SJCRH30 (cell line): ENCODE measurements at places on chromosomes 2 and 18. TPM values are rescaled to one million over a fixed set of nuclear protein-coding genes. Genes with fewer than 3 reads are reported as not detected.

The SLC9A4 gene
- total RNA-seq, result 0.04 TPM in 1 of 2 replicates, not detected in the other

The ASPRV1 gene
- 0.51 and 0.95 TPM in 2 replicates for total RNA-seq

The VAMP8 gene
- total RNA-seq, result 51.3 and 54.7 TPM in 2 replicates

The CIB4 gene
- total RNA-seq, result not detected in 2 replicates

The TRIP12 gene
- total RNA-seq, result 156 and 167 TPM in 2 replicates

- no peak overlapping the region for H3K4me3 ChIP-seq
- peak; percentile 26 for DNase-seq
- no peak overlapping the region for H3K27ac ChIP-seq
- H3K27me3 ChIP-seq, result no peaks in the 10 kb centered on the region
- H3K4me1 ChIP-seq, result no peaks in the 10 kb centered on the region
Observed at GRCh38 chr18:41378598-41378997, 576.4 kb upstream of the PIK3C3 start.

- no peak for DNase-seq
- H3K36me3 ChIP-seq, result no peaks in the 10 kb centered on the region
- no peak overlapping the region for H3K27ac ChIP-seq
- H3K27me3 ChIP-seq, result no peaks in the 10 kb centered on the region; the same call in 1 of the 2 replicates
- peaks cover 9% of the 10 kb centered on the region for H3K4me1 ChIP-seq
Observed at GRCh38 chr2:85971366-85971765, 82.6 kb upstream of the ST3GAL5 start.

DNA sequence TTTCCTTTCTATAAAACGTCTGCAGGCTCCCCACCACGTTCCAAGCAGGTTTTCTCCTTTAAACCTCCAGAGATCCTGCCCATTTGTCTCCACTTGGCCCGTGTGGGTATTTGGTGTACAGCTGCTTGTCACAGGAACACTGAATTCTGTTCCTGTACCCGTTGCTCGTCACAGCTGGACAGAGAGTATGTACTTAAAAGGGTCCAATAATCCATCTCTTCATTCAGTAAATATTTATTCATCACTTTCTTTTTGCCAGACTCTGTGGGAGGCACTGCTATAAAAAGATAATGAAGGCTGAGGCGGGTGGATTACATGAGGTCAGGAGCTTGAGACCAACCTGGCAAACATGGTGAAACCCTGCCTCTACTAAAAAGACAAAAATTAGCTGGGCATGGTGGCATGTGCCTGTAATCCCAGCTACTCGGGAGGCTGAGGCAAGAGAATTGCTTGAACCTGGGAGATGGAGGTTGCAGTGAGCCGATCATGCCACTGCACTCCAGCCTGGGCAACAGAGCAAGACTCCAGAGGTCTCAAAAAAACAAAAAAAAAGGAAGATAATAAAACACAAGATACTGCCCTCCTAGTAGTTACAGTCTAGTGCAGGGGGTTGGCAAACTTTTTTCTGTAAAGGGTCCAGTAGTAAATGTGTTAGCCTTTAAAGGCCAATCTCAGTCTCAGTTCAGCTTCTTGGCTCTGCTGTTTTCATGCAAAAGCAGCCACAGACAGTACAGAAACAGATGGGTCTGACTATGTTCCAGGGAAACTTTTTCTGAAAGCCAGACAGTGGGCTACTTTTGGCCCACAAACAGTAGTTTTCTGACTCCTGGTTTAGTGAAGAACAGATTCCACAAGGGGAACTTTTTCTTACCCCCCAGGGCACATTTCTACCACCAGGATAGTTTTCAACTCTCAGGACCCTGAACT lies 309.9 kb upstream of the RAB12 start:
- no peaks in the 10 kb centered on the region for H3K27me3 ChIP-seq
- no peak overlapping the region for H3K27ac ChIP-seq
- H3K4me1 ChIP-seq, result no peaks in the 10 kb centered on the region
- no peaks in the 10 kb centered on the region for H3K36me3 ChIP-seq
- no peak overlapping the region for H3K4me3 ChIP-seq

DNA sequence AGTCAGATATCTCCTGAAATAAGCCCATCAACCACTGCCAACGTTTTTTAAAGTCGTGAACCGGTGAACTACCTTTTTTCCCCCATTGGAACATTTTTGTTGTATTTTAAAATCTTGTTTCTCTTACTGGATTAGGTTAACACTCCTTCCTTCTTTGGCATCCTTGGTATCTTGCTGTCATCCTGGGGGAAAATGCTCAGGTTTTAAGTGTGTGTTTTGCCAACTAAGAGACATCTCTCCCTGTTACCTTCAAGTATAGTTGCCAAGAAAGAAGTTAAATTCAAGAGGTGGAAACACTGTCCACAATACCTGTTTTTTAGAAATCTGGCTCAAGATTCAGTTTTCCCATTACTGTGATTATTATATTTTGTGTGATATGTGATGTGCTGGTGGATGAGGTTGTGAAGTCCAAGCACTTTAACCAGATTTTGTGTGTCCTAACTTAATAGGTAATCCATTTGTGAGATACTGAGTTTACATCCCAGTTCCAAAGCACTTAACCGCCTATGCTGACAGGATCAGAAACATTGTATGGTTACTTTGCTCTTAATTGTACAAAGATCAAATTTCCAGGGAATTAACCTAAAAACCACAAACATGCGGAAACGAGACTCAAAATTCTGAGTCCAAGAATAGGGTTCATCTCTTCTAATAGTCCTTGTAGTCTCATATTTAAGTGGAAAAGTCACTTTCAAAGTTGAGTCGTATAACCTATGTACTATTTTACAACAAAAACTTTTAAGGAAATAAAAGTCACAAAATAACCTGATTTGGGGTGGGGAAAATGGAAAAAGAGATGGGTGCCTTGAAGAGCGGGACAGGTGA lies 1.3 kb upstream of the SP3 start:
- no peak for DNase-seq
- peaks cover 9% of the 10 kb centered on the region for H3K36me3 ChIP-seq
- peak overlapping the region; percentile 94 for H3K27ac ChIP-seq
- peaks cover 7% of the 10 kb centered on the region for H3K4me1 ChIP-seq
- peak overlapping the region; percentile 90 for H3K4me3 ChIP-seq
- H3K27me3 ChIP-seq, result no peaks in the 10 kb centered on the region

GRCh38 chr18:45722899-45723298 lies 1.1 kb upstream of the SLC14A1 start:
- DNase-seq, result peak; percentile 68
- no peak overlapping the region for H3K27ac ChIP-seq
- no peaks in the 10 kb centered on the region for H3K4me1 ChIP-seq
- no peaks in the 10 kb centered on the region for H3K27me3 ChIP-seq
- no peak overlapping the region for H3K4me3 ChIP-seq

GRCh38 chr2:149155196-149155969 lies 116.9 kb downstream of the LYPD6B start:
- H3K27ac ChIP-seq, result no peak overlapping the region
- no peak overlapping the region for H3K4me3 ChIP-seq
- no peak for DNase-seq
- H3K36me3 ChIP-seq, result no peaks in the 10 kb centered on the region
- no peaks in the 10 kb centered on the region for H3K4me1 ChIP-seq

GRCh38 chr2:88735853-88736252 lies 44.4 kb downstream of the RPIA start:
- no peak for DNase-seq
- H3K27ac ChIP-seq, result no peak overlapping the region
- H3K27me3 ChIP-seq, result no peaks in the 10 kb centered on the region
- no peak overlapping the region for H3K4me3 ChIP-seq
- peaks cover 9% of the 10 kb centered on the region for H3K36me3 ChIP-seq

GRCh38 chr18:56889621-56890020 lies 238.5 kb downstream of the WDR7 start:
- H3K36me3 ChIP-seq, result no peaks in the 10 kb centered on the region
- H3K27ac ChIP-seq, result no peak overlapping the region
- no peaks in the 10 kb centered on the region for H3K27me3 ChIP-seq
- H3K4me3 ChIP-seq, result no peak overlapping the region

DNA sequence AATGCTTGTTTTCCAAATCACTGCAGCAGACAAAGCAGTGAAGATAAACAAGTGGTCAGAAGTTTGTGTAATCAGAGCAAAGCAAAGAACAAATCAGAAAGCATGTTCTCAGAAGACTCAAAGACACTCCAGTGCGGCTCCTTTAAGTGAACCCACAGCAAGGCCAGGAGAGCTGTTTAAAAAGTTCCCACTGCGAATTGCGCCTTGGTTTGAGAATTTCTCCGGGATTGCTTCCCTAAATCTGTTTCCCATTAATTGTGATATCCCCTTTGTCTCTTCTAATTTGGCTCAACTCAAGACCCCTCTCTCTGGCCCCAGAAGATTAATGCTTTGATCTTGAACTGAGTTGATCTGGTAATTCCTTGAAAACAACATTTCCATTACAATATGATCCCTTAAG lies 122.4 kb upstream of the BCL2L11 start:
- peaks cover 5% of the 10 kb centered on the region; the same call in 1 of the 2 replicates for H3K27me3 ChIP-seq
- no peak for DNase-seq
